ENCODE measurements at places on chromosomes 13 and 19.

DNA sequence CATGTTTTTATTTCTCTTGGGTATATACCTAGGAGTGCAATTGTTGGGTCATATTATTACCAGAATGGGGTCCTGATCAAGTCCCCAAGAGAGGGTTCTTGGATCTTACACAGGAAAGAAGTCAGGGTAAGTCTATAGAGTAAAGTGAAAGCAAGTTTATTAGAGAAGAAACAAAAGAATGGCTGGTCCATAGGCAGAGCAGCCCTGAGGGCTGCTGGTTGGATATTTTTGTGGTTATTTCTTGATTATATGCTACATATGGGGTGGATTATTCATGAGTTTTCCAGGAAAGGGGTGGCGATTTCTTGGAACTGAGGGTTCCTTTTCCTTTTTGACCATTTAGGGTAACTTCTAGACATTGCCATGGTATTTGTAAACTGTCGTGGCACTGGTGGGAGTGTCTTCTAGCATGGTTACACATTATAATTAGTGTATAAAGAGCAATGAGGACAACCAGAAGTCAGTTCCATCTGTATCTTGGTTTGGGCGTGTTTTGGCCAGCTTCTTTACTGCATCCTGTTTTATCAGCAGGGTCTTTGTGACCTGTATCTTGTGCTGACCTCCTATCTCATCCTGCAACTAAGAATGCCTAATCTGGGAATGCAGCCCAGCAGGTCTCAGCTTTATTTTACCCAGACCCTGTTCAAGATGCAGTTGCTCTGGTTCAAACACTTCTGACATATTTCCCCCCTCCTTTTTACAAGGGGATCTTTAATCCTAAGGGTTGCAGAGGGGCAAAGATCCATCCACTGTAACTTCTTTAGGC lies 41.1 kb downstream of the CEACAM1 start:
- DNase-seq = no peak

DNA sequence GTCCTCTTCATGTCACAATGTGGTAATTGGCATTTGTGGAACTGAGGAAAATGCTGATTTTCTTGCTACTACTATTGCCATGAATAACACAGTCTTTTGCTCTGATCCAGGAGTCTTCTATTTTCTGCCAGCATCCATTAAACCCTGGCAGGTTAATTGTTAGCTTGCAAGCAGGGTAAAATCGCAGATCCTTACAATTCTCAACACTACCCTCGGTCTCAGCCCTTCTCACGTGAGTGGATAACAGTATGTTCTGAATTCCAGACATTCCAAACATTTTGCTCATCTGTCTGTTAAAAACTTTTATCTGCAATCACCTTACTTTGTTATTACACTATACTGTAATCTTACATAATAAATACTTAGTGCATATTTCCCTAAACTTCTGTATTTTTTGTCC lies 251.3 kb upstream of the ATXN8OS start:
- no peak for DNase-seq

- no peak for DNase-seq
Observed at GRCh38 chr19:55441319-55441691, 1.8 kb downstream of the SHISA7 start.

- DNase-seq = no peak
Observed at GRCh38 chr19:15253513-15253912, 21.3 kb upstream of the EPHX3 start.

DNA sequence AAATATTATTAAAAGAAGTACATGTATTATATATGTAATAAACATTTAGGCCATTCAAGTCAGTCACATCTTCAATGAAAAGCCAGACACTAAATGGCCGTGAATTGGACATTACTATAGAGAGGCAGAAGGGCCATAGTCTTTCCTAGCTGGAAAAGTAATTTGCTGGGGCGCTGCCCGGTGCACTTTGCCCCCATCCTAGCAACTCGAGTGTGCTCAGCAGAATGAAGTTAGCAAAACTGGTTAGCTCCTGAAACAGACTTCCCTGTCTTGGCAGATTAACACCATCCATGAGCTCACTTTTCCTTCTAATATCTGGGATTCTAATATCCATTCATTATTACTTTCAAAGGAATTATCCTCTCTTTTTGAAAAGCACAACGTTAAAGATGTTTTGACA lies 2.8 kb upstream of the SPRYD7 start:
- DNase-seq = no peak

- DNase-seq = no peak
Observed at GRCh38 chr19:47776568-47776967, 1.9 kb upstream of the SELENOW start.

DNA sequence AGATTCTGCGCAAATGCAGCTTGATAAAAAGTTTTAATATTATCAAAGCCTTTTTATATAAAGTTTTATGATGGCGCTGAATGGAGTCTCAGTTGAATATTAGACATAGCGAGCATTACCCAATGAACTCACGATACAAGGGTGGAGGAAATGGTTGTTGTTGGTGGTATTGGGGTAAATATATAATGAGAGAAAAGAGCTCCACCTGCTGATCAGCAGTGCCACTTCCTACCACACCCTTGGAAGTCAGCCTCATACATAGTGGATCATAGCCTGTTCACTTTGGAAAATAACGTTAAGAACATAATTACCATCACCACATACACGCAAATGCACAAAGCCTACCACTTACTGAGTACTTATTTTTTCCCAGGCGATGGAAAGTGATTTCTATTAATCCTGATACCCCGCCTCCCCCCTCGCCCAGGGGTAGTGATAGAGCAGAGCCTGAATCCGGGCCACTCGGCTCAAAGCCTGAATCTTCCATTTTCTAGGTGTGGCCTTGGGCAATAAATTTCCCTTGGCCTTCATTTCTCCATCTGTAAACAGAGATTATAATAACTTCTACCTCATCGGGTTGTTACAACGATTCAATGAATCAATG lies 358.3 kb downstream of the KLF5 start:
- DNase-seq = no peak

GRCh38 chr19:57900311-57900710 lies 11.5 kb upstream of the ZNF814 start:
- DNase-seq = no peak

- DNase-seq = peak; percentile 22
Observed at GRCh38 chr19:10552510-10553053, 8.9 kb downstream of the ATG4D start.

All from adipocyte (in vitro differentiated cells).